ENCODE measurements at places on chromosomes 2 and 18.

DNA sequence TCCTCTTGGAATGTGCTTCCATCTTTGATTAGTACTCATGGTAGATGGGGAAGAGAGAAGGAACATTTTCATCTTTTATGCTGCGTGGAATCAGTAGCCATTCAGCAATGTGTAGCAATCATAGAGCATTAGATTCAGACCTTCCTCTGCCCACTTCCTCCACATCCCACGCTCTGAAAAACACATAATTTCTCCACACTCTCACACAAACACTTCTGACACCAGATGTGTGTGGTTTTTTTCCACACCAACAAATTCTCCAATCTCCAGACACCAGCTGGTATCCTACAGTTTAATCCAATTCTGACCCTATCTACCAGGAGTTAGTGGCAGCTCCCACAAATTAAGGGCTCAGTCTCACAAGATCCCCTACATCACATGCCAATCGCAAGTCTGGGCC is 103.3 kb downstream of the AOX1 start:
- DNase-seq: no peak

GRCh38 chr2:186771395-186771794 is 77.5 kb downstream of the FAM171B start:
- no peak for DNase-seq

DNA sequence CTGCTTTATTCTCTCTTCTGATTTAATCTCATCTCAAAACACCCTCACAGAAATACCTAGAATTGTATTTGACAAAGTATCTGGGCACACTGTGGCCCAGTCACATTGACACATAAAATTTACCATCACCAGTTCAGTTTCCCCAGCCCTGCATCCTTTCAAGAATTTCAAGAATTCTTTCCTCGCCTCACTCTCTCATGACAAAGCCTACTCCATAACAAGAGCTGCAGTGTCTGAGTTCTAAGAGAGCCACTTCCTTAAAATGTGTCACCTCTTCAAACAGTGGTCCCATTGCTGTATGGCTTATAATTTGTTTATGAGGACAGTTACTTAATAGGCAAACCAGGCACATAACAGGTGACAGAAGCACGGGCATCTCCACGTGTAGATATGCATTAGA is 90.9 kb upstream of the STK39 start:
- DNase-seq: no peak

GRCh38 chr2:20576598-20577115 is 74.2 kb downstream of the HS1BP3 start:
- no peak for DNase-seq

DNA sequence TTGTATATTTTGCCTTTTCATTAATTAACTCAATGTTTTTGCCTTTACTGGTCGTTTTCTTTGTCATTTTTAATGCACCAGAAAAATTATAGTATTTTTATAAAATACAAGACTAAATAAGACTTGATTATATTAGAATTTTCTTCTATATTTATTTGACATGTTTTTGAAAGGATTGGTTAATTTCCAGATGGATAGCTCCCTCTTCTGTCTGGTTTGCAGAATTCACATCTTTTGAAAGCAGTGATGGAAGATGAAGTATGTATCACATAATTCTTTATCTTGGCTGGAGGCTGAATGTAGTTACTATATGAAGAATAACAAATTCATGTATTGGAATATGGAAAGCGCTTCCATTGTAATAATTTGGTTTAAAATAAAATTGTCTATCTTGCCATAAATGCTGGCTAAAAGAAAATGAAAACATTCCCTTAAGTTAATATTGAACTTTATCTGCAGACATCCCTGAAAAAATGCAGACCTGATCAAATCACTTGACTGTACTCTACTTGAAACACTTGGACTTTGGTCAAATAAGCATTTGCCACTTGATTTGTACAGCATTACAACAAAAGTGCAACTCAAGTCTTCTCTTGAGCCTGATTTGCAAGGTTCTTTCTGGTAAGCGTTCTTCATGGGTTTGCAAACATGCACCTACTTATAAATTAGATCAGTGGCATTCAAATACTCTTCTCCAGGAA is 86.3 kb upstream of the EFEMP1 start:
- no peak for DNase-seq

DNA sequence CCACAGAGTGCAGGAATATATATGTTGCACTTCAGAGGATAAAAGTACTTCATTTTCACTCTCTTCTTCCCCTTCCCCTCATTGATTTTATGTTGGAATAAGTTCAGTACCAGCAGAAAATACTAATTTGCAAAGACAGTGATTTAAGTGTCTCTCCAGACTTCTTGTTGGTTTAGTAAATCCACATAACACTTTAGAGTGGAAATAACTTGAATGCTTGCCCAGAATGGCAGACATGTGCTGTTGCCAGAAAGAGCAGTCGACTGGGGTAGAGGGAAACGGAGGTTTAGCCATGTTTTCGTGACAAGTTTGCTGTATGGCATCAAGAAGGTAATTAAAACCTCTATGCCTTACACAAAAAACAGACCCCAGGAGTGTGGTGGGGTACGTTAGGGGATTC is 246.0 kb upstream of the CXCR4 start:
- DNase-seq: no peak

DNA sequence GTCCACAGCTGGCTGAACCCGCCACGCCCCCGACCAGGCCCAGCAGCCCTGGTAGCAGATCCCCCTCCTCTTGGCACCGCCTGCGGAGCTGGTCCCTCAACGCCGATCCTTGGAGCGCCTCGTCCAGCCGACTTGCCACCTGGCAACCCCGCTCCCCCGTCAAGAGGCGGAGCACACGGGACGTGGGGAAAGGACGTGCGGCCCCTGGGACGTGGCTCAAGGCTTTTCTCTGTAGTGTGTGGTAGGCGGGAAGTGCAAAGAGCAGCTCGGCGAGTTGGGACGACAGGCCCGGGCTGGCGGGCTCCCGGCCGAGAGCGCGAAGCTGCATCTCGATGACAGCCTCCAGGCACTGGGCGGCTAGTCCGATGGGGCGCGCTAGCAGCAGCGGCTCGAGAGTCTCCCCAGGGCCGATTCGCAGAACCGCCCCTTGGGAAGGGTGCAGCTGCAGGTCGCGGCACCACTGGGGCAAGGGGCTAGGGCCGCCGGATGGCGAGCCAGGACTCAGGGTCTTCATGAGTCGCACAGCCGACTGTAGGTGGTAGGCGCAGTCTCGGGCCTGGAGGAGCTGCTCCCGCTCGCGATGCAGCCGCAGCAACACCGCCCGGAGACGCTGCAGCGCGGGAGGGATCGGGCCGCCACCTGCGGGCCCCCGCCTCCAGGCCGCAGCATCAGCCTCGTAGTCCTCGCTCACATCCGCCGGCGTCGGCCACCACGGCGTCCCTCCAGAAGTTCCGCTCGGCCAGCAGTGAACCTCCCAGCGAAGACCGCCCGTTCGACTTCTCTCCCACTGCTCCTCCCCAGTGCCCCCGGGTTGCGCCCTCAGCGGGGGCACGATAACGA is 617 bp downstream of the CCDC142 start:
- peak; percentile 44 for DNase-seq

DNA sequence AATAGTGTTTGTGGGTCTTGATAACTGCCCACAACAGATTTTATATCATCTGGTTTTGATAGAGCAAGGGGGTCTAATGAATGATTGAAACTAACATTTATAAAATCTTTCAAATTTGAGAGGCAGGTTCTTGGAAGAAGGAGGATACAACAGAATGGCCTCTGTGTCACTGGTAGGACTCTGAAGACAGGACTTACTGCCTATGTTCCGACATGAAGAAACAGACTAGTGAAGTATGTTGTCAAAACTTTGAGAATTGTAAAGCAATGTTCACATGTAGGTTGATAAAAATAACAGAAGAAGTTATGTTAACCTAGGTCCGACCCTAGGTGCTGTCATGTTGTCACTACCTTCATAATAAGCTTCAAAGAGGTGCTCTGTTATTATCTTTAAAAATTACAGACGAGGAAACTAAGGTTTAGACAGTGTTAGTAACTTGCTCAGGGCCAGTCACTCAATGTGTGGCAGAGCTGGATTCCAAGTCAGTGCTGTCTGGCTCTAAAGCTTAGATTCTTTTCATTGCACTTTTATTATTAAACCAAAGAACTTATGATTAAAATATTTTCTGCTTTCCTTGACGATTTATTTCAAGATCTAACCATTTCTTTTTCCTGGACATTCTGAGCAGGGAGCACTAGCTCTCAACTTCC is 146.2 kb downstream of the RPIA start:
- DNase-seq: no peak

GRCh38 chr2:219158586-219158985 is 2.0 kb downstream of the NHEJ1 start:
- DNase-seq: no peak

DNA sequence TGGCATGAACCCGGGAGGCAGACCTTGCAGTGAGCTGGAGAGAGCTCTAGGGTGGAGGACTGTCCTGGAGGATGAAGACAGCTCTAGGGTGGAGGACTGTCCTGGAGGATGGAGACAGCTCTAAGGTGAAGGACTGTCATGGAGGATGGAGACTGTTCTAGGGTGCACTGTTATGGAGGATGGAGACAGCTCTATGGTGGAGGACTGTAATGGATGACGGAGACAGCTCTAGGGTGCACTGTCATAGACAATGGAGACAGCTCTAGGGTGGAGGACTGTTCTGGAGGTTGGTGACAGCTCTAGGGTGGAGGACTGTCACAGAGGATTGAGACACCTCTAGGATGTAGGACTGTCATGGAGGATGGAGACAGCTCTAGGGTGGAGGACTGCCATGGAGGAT is 21.1 kb upstream of the KCNG2 start:
- DNase-seq: no peak

DNA sequence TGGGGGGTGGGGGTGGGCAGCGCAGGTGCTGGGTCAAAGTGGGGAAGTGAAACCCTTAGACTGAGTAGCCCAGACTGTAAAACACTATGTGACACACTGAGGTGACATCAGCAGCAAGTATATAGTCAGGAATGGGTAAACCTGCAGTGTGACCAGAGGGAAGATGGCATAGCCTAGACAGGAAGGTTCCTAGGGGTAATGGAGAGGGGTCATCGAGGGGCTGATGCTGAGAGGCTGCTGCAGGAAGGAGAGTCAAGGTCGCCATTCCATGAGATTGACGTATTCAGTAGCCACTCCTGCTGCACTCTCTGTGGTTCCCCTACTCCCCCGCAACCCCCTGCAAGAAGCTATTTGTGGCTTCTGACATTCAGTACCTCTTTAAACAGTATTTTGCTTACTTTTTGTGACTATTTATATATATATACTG is 111.7 kb downstream of the CHST9 start:
- no peak for DNase-seq

Data from activated T-helper 9 cell treated with anti-CD3 and anti-CD28 coated beads, Interleukin-2, amount 50 U/mL, for 16 hours (primary cell).